Fibroblast of upper back skin (primary cell): ENCODE measurements at places on chromosomes 4 and X.

DNA sequence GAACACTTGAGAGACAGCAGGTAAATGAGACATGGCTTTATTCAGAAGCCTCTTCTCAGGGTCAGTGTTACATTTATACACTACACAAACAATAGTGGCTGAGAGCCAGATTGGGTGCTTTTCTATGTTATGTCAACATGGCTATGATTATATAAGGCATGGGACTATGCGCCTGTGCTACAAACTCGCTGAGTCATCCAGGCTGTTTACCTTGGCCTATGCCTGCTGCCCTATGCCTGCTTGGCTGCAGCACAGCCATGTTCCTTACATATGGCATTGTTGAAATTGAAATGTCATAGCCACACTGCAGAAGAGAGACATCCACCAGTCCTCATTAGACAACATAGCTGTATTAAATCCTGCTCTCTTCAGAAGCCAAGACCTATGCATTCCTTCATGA, 236.3 kb upstream of the NWD2 start:
- no peak for DNase-seq

DNA sequence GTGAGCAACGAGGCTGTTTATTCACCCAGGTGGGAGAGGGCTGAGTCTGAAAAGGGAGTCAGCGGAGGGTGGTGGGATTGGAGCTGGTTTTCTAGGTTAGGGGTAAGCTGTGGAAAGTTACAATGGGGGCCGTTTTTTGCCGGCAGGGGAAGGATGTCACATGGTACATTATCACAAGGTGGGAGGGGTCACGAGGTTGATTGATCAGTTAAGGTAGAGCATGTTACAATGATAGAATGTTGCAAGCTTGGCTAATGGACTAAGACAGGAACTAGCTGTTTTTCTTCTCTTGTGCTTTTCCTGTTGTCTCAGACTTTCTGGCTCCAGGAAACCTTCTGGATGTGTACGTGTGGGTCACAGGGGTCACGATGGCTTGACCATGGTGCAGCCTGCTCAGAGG, 536.3 kb upstream of the HTR2C start:
- no peak for DNase-seq

DNA sequence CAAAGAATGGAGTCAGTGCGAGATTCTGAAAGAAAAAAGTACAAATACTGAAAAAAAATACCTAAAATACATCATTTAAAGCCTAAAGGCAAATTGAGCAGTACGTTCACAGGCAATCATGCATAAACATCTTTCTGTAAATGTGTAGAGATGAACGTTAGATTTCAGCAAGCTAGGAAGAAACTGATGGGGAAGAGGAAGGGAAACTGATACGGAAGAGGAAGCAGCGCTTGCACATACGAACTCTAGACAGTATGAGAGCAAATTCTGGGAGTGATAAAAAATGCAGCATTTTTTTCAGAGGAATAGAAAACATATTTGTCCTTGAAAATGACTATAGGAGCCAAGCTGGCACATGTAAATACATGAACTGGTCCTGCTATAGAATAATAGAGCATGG, 9.4 kb downstream of the ANKRD50 start:
- no peak for DNase-seq

DNA sequence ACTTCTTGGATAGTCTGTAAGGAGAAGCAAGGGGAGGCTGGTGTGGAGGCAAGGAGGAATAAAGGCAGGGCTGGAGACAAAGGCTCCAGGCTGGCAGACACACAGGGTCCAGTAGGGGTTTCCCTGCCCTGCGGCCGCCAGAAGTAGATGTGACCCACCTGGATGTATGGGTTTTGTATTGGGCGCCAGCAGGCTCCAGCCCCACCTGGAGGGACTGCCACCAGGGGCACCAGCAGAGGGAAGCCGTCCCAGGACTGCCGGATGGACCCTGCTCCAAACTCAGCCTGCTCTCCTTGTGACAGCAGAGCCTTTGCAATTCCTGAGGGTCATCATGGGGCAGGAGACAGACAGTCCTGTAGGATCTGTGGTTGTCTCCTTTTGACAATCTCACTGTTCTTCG, 52.7 kb downstream of the MGST2 start:
- DNase-seq: no peak

- peak; percentile 9 for DNase-seq
Observed at GRCh38 chr4:8435656-8436121, 4.8 kb downstream of the ACOX3 start.

DNA sequence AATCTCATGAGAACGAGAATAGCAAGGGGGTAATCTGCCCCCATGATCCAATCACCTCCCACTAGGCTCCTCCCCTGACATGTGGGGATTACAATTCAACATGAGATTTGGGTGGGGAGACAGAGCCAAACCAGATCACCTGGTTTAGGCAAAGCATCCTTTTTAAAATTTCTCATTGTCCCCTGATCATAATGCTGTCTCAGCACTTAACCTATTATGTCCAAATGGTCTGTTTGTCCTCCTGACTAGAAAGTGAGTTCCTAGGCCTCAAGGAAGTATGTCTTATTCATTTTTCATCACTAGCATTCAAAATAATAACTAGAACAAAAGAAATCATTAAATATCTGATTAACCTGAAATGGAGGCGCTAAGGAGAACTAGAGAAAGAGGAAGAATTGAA, 7.9 kb upstream of the PRMT9 start:
- no peak for DNase-seq

GRCh38 chr4:55964046-55964445, 15.3 kb downstream of the CEP135 start:
- DNase-seq: no peak

GRCh38 chr4:30256116-30256832, 463.9 kb upstream of the PCDH7 start:
- DNase-seq: no peak

GRCh38 chr4:99827454-99827853, 10.8 kb downstream of the DAPP1 start:
- no peak for DNase-seq

DNA sequence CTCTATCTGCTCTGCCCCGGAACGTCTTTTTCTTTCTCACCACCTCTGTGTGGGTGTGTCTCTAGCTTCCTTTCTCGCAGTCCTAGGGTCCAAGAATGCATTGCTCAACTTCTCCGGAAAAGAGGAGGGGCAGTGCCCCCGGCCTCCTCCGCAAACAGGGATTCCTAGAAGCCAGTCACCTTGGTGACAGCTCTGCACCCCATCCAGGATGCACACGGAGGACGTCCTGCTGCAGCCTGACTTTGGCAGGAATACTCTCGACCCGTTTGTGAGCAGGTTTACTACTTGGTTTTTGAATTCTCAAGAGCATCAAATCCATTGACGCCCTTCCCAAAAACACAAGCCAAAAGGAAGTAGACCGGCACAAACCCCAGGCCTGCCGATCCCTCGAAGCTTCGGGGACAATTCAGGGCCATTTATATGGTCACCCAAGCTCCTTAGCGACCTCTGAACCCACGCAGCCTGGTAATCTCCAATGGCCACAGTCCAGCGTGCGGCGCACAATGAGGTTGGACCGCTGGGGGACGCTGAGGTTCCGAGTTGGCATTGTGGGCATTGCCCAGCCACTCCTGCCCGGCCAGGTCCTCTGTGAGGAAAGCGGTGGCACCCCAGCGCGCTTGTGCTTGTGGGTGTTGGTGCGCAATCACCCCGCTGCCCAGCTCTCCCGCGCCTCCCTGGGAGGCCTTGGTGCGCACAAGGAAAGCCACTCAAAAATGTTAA, 9.8 kb downstream of the NKX3-2 start:
- DNase-seq: no peak

GRCh38 chr4:182091128-182091527, 152.1 kb upstream of the TENM3 start:
- no peak for DNase-seq

GRCh38 chr4:152258804-152259708, 276.8 kb downstream of the FBXW7 start:
- peak; percentile 77 for DNase-seq

DNA sequence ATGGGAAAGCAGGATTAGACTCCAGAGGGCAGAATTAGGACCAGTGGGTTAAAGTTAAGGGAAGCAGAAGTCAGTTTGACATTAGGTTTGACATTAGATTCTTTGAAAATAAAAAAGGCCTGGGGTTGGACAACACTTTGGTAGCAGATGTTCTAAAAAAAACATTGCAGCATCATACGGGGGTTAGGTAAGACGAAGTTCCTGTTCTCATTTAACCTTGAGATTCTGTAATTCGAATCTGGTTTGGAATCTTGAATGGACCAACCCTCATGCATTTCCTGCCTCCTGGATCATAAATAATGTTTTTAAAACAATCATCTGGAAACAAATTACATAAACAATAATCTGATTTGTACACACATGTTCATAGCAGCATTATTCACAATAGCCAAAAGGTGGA, 181.0 kb downstream of the SHROOM3 start:
- DNase-seq: no peak

- DNase-seq: peak; percentile 6
Observed at GRCh38 chrX:1582686-1583437, 8.5 kb upstream of the AKAP17A start.

GRCh38 chr4:95956094-95956493, 116.2 kb downstream of the PDHA2 start:
- DNase-seq: no peak
